Subcutaneous adipose tissue (tissue), 4 donors: ENCODE measurements at places on chromosomes 7 and 10. TPM values are rescaled to one million over a fixed set of nuclear protein-coding genes. Genes with fewer than 3 reads are reported as not detected.

The SPDYE1 gene
- not detected for total RNA-seq

The LRGUK gene
- total RNA-seq: 0.57 TPM

The BICC1 gene
- total RNA-seq: 26.0 TPM

The TFPI2 gene
- 8.5 TPM for total RNA-seq

The CTAGE4 gene
- 0.75 TPM for total RNA-seq

The AOAH gene
- 6.4 TPM for total RNA-seq
